ENCODE measurements at places on chromosomes 4 and X.

GRCh38 chr4:15162465-15163283 is 160.4 kb downstream of the CPEB2 start:
- DNase-seq: no peak

DNA sequence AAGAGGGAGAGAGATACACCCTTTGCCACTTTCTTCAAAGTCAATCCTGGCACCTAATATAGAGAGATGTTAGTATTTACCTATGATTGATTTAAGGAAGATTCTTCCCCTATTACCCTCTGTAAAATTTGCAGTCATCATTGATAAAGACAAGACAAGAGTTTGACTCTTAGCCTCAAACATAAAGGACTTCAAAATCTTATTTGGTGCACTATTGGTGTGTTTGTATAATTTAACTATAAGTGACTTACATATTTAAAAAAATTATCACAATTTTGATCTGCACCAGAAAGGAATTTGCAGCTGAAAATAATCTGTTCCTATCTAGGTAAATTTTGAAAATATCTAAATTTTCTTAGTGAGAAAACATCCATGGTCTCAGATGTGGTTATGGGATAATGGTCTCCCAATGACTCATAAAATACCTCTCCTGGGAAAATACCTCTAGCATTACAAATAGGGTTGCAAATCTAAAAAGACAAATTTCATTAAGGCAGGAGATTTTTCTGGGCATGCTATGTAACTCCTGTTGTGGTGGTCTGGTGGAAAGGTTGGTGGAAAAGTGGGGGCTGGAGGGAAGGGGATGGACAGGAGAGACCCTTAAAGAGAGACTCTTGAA is 173.6 kb upstream of the MED14 start:
- no peak for DNase-seq

DNA sequence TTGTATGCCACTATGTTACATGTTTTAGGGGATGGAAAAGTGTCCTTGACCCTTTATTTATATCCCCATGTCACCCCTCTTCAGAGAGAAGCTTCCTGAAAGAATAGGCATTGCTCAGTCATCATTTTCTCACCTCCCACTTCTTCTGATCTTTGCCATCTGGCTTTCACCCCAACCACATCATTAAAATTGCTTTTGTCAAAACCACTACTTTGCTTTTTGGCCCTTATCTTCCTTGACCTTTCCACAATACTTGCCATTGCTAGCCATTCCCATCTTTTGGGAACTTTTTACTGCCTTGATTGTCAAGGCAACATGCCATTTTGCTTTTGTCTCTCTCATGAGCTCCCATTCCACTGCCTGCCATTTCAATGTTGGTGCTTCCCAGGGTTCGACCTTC is 14.9 kb upstream of the FAM9B start:
- DNase-seq: no peak

DNA sequence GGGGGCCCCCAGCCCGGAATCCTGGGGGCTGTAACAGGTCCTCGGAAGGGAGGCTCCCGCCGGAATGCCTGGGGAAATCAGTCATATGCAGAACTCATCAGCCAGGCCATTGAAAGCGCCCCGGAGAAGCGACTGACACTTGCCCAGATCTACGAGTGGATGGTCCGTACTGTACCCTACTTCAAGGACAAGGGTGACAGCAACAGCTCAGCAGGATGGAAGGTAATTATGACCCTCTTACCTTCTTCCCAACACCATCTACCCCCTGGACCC is 1.0 kb downstream of the FOXO4 start:
- DNase-seq: no peak

- DNase-seq: no peak
These were observed 377.6 kb upstream of the GATB start for GRCh38 chr4:152138451-152138850.

DNA sequence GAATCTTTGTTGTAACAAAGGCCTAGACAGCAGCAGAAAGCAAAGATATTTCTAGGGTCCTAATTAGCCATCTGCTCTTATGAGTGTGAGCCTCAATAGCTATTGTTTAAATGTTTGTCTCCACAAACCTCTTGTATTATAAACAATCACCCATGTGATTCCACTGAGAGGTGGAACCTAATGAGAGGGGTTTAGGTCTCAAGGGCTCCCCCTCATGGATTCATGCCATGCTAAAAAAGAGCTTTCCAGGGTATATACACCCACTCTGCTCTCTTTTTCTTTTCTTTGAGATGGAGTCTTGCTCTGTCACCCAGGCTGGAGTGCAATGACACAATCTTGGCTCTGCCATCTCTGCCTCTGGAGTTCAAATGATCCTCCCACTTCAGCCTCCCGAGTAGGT is 42.1 kb downstream of the TRIM61 start:
- no peak for DNase-seq

GRCh38 chr4:22502895-22503814 is 12.7 kb downstream of the ADGRA3 start:
- DNase-seq: no peak

- DNase-seq: no peak
These were observed 115.6 kb downstream of the ARAP2 start for GRCh38 chr4:36128689-36129088.

DNA sequence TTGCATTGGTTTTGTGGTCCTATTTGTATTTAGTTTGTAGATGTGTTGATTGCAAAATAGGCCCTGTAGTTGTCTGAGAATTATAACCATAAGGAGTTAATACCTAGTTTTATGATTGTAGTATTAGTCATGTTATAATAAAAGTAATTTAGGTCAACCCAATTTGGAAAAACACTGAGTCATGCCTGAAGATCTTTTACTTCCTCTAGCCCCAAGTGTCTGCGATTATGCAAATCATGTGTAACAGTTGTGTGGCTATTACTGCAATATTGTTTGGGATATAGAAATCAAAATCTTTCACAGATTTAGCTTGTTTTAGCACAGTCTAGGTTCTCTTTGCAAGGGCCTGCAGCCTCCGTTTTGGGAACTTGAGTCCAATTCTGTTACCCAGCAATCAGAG is 12.6 kb downstream of the SRD5A3 start:
- DNase-seq: no peak

GRCh38 chr4:35525192-35525978 is 718.9 kb downstream of the ARAP2 start:
- no peak for DNase-seq

- DNase-seq: no peak
These were observed 43.3 kb downstream of the LNX1 start for GRCh38 chr4:53547983-53548382.

- no peak for DNase-seq
These were observed 289.8 kb downstream of the PCDH7 start for GRCh38 chr4:31009926-31010325.

GRCh38 chr4:104890598-104891275 is 255.9 kb upstream of the TET2 start:
- no peak for DNase-seq

DNA sequence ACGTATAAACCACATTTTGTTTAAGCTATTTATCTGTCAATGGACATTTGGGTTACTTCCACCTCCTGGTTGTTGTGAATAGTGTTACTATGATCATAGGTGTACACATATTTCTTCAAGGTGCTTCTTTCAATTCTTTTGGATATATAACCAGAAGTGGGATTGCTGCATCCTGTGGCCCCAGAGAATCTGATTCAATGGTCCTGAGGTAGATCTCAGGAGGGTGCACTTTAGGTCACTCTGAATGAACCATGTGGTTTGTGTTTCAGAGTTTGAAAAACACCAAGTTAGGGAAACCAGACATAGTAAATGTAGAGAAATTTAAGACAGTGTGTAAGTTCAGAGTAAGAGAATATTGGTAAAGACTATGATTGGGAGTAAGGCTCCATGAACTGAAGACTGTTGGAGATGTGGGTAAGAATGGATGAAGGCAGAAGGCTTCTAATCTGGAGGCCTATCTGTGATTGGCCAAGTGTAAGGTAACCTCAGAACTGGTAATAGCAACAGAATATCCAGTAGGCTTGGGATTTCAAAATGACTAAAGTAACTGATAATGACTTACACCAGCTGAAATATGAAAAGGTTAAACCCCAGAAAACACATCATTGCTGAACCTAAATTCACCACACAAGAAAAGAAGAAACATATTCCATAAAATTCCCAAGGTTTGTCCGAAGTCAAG is 236.9 kb downstream of the CAMK2D start:
- no peak for DNase-seq

GRCh38 chrX:106670631-106671030 is 55.9 kb upstream of the RNF128 start:
- no peak for DNase-seq

- no peak for DNase-seq
These were observed 775.6 kb downstream of the STIM2 start for GRCh38 chr4:27635936-27636913.

GRCh38 chr4:75302648-75303047 is 211.6 kb downstream of the RCHY1 start:
- DNase-seq: no peak

DNA sequence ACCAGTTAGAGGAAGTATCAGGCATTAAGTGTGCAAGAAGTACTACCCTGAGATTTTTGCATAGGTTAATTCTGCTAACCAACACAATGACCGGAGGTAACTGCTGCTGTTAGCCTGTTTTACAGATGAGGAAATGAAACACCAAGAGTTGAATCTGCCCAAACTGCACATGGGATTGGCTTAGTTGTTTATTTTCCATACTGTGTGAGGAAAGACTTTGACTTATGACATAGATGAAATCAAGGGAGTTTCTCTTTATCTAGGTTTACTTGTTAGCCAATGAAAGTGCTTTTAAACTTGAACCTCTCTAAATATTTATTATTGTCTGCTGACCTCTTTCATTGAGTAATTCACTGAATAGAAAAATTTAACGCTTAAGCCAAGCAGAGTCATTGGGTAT is 10.3 kb downstream of the GUCY1B1 start:
- no peak for DNase-seq

Measured in NCI-H1417 treated with DMSO at 0.1 percent for 48 hours (cell line).